CD4-positive, alpha-beta T cell treated with Interleukin-1 beta for 1 hour (primary cell): ENCODE measurements at places on chromosomes 6 and 20.

GRCh38 chr20:51995551-51995951, 193.2 kb upstream of the SALL4 start:
- DNase-seq = no peak

GRCh38 chr6:36578431-36578830, 15.7 kb upstream of the SRSF3 start:
- DNase-seq = no peak

GRCh38 chr6:125001684-125002405, 39.6 kb downstream of the RNF217 start:
- DNase-seq = no peak

DNA sequence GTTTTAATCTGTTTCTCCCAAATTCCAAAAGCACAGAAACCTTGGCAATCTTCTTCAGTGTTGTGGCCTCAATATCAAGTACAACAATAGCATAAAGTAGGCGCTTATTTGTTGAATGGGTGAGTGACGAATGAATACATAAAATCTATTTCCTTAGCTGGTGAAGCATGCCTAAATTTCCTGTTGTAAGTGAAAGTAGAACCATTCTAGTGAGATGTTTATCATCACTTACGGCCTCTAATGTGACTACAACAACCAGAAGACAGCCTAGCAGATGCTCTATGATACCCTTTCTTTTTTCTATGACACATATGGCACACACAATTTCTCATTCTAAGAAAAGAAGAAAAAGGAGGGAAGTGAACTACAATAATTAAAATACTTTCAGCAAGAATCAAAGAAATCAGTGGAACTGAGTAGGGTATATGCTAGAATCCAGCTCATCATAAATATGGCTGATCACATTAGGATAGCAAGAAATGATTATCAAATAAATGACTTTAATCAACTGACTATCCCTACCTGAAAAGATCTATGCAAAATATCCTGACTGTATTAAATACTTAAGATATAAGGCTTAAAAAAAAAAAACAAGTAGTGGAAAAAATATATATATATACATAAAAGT, 67.4 kb downstream of the BTBD9 start:
- DNase-seq = no peak

- no peak for DNase-seq
Measured at GRCh38 chr6:1873781-1874180, 264.1 kb downstream of the FOXC1 start.

DNA sequence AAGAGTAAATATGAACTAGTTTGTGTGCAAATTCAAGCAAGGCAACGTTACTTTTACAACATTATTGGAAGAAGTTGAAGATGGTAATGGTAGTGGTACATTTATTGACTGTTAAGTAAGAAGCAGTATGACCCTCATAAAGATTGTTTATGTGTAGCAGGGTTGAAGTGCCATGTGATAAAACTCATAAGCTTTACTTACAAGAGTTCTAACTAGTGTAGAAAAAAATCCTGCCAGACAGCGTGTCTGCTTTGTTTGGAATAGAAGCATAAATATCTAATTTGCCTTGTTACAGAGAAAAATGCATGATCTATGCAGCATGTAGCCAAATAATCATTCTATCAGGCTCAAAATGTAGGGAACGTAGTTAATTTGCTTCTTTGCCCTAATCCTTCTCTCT, 450.8 kb upstream of the SOX4 start:
- no peak for DNase-seq

GRCh38 chr6:39821742-39822532, 29.8 kb downstream of the DAAM2 start:
- DNase-seq = no peak

GRCh38 chr6:53104916-53105315, 39.7 kb downstream of the FBXO9 start:
- DNase-seq = no peak

- no peak for DNase-seq
Measured at GRCh38 chr20:44756956-44757355, 11.3 kb downstream of the KCNK15 start.

DNA sequence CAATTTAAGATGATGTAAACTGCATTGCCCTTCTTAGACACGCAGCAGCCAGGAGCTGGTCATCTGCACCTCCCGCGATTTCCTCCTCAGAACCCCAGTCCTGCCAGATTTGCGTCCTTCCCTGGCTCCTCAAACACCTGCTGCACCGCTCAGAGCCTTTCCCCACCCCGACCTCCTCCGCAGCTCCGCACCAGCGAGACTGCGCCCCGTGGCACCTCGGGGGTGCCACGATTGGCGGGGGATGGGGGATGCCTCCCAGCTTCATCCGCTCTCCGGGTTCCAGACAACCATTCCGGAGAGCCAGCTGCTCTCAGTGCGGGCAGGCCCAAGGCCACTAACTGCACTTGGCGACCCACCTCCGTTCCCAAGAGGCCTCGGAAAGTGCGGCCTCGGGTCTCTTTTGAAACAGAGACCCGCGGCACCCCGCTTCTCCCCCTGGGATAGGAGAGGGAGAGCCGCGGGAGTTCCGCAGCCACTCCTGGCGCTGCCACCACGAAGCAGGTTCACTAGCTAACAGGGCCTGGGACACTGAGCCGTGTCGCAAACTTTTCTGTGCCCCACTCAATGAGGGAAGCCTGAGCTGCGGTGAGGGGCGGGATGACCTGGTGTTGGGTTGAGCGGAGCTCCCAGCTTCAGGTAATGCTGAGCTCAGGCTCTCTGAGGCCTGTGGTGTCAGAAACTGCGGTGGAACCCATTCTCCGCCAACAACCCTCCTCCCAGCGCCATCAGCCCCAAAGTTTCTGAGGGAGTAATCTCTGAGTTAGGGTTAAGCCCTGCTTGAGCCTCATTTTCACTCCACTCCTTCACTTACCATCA, 7.3 kb upstream of the TFAP2A start:
- no peak for DNase-seq
